Tongue (tissue), 3 donors: ENCODE measurements at places on chromosomes 12 and 14. TPM values are rescaled to one million over a fixed set of nuclear protein-coding genes. Genes with fewer than 3 reads are reported as not detected.

TMED10 gene
- 189 TPM for total RNA-seq

METTL17 gene
- total RNA-seq = 57.3 TPM

CPNE6 gene
- not detected for total RNA-seq

PLEKHD1 gene
- 0.21 TPM for total RNA-seq

STAT6 gene
- 59.1 TPM for total RNA-seq

OVCH1 gene
- 0.10 TPM for total RNA-seq

BEST3 gene
- 72.2 TPM for total RNA-seq

GPR137C gene
- 5.0 TPM for total RNA-seq

NUDT4 gene
- 121 TPM for total RNA-seq

BMP4 gene
- total RNA-seq = 15.3 TPM

KIF5A gene
- 0.82 TPM for total RNA-seq

FGF6 gene
- 50.7 TPM for total RNA-seq

OTOGL gene
- total RNA-seq = 0.41 TPM

TPPP2 gene
- total RNA-seq = not detected

GPR84 gene
- not detected for total RNA-seq

ST8SIA1 gene
- total RNA-seq = 10.2 TPM

KRT2 gene
- total RNA-seq = not detected

IFNG-AS1 gene
- 3.3 TPM for total RNA-seq

GALNT4 gene
- 8.4 TPM for total RNA-seq

LRP1-AS gene
- total RNA-seq = not detected

DCAF11 gene
- 80.3 TPM for total RNA-seq

NFE2 gene
- 4.3 TPM for total RNA-seq

NKX2-1 gene
- not detected for total RNA-seq

DDX23 gene
- total RNA-seq = 87.7 TPM

AMIGO2 gene
- total RNA-seq = 2.5 TPM

MMP19 gene
- 1.5 TPM for total RNA-seq

APOLD1 gene
- total RNA-seq = 37.6 TPM

AP5M1 gene
- 25.4 TPM for total RNA-seq

ORAI1 gene
- total RNA-seq = 20.4 TPM

MYF5 gene
- 48.5 TPM for total RNA-seq

DDN gene
- total RNA-seq = 2.4 TPM

CLEC14A gene
- total RNA-seq = 42.2 TPM

GZMH gene
- total RNA-seq = not detected

SRGAP1 gene
- total RNA-seq = 6.1 TPM

TSPAN8 gene
- 0.51 TPM for total RNA-seq

YARS2 gene
- 29.8 TPM for total RNA-seq

PPFIA2 gene
- 3.1 TPM for total RNA-seq

EFS gene
- 28.2 TPM for total RNA-seq

GLS2 gene
- 0.21 TPM for total RNA-seq

OR6J1 gene
- total RNA-seq = not detected

RPS6KL1 gene
- 12.6 TPM for total RNA-seq

RPGRIP1 gene
- total RNA-seq = 0.41 TPM

SYT1 gene
- total RNA-seq = 1.6 TPM

IL31 gene
- total RNA-seq = not detected

KRT80 gene
- total RNA-seq = 10.3 TPM

TDRD9 gene
- total RNA-seq = 1.0 TPM

NELL2 gene
- total RNA-seq = 24.0 TPM

RDH12 gene
- 0.10 TPM for total RNA-seq

OR6C2 gene
- total RNA-seq = not detected

DRAM1 gene
- total RNA-seq = 6.2 TPM

DHRS2 gene
- not detected for total RNA-seq

RASSF8 gene
- total RNA-seq = 51.0 TPM

GYS2 gene
- total RNA-seq = not detected

HCAR3 gene
- total RNA-seq = 2.6 TPM

SUSD6 gene
- 27.2 TPM for total RNA-seq
